ENCODE measurements at places on chromosomes 3 and 15. TPM values are rescaled to one million over a fixed set of nuclear protein-coding genes. Genes with fewer than 3 reads are reported as not detected.

C3orf62 gene
- total RNA-seq, result 6.5 TPM

DNA sequence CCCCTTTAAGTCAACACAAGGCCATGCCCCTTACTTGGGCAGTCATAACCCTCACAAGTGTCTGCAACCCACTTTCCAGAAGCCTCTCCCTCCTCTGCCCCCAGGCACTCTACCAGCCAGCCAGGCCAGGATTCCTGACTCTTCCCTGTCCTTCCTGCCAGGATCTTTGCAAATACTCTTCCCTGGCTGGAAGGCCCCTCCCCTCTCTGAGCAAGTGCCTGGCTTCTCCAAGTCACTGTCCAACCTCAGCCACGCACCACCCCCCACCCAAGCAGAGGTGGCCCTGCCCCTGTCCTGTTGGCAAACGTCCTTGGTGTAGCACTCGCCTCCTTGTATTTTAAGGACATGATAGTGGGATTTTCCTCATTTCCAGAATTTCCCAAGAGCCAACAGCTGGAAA is 54.7 kb upstream of the USP3 start:
- H3K4me1 ChIP-seq, result peaks cover 12% of the 10 kb centered on the region
- H3K27ac ChIP-seq, result no peak overlapping the region
- H3K4me3 ChIP-seq, result no peak overlapping the region
- no peaks in the 10 kb centered on the region for H3K36me3 ChIP-seq
- no peaks in the 10 kb centered on the region for H3K27me3 ChIP-seq

GRCh38 chr15:79593119-79593869 is 161.2 kb downstream of the MINAR1 start:
- no peak overlapping the region for H3K27ac ChIP-seq
- no peak overlapping the region for H3K4me3 ChIP-seq
- DNase-seq, result no peak
- H3K36me3 ChIP-seq, result no peaks in the 10 kb centered on the region
- peaks cover 5% of the 10 kb centered on the region for H3K27me3 ChIP-seq

GRCh38 chr3:106401666-106402490 is 533.1 kb upstream of the CBLB start:
- H3K4me3 ChIP-seq, result no peak overlapping the region
- no peaks in the 10 kb centered on the region for H3K36me3 ChIP-seq
- DNase-seq, result no peak

DNA sequence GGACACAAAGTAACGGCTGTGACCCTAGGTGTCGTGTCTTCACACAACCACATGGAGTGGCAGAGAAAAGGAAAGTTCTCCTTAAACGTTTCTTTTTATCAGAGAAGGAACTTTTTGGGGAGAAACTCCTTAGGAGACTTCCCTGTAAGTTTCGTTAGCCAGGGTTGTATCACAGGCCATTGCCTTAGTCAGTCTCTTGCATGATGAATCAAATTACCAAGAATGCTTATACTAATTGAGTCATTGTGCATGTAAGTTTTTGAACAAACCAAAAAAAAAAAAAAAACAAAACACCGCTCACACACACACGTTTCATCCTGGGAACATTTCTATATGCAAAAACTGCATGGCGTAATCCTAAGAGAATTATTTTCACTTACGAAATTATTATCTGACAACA is 150.4 kb upstream of the SATB1 start:
- no peaks in the 10 kb centered on the region for H3K36me3 ChIP-seq
- DNase-seq, result no peak
- no peak overlapping the region for H3K27ac ChIP-seq
- H3K4me3 ChIP-seq, result no peak overlapping the region

DNA sequence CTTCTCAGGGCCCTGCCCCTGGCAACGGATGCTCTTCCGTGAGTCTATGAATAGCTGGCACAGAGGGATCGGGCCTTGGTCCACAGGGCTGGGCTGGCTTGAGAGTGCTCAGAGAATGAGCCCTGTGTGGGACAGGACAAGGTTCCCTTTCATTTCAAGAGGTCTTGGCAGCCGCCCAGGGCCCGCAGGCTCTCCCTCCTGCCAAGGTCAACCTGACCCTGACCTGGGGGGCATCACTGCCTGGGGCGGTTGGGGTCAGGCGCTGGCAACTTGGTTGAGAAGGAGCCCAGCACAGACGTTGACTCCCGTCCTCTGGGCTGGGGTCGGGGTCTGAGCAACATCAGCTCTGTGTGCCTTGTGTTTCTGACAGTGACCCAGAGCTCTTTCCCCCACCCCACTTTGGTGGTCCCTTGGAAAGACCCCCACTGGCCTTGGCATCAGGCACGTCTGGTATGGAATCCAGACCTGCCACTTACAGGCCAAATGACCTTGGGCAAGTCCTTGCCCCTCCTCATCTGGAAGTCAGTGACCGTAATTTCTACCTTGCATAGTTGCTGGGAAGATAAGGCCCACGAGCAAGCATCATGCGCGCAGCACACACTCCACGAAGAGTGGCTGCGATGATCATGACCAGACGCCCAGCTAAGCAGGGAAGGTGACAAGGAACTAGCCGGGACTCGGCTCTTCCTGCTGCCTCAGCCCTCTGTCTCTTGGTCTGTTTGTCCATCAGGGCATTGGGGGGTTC is 36.4 kb downstream of the EPHB3 start:
- H3K27ac ChIP-seq, result no peak overlapping the region
- no peak for DNase-seq
- no peaks in the 10 kb centered on the region for H3K36me3 ChIP-seq
- H3K27me3 ChIP-seq, result peaks cover 16% of the 10 kb centered on the region

- no peaks in the 10 kb centered on the region for H3K27me3 ChIP-seq
- no peak overlapping the region for H3K4me3 ChIP-seq
- no peak overlapping the region for H3K27ac ChIP-seq
- H3K36me3 ChIP-seq, result no peaks in the 10 kb centered on the region
- DNase-seq, result no peak
These were observed 112.3 kb downstream of the P3H2 start for GRCh38 chr3:190008432-190008831.

Data from transverse colon (tissue), 4 donors.